ENCODE measurements at places on chromosomes 2 and 18. TPM values are rescaled to one million over a fixed set of nuclear protein-coding genes. Genes with fewer than 3 reads are reported as not detected.

Gene SERPINB10
- total RNA-seq: not detected

Gene ESPNL
- total RNA-seq: 1.4 TPM

Gene TMBIM1
- total RNA-seq: 78.6 TPM

Gene EVX2
- total RNA-seq: not detected

Gene OR6B3
- not detected for total RNA-seq

Gene SIX3
- not detected for total RNA-seq

Gene VIT
- under 0.01 TPM for total RNA-seq

- no peak for DNase-seq
Observed at GRCh38 chr2:34985474-34985873, 1370.1 kb upstream of the CRIM1 start.

GRCh38 chr2:69386360-69386759 is 667 bp downstream of the GFPT1 start:
- no peak for DNase-seq

- no peak for DNase-seq
Observed at GRCh38 chr18:58542426-58543159, 86.3 kb downstream of the ALPK2 start.

- DNase-seq: no peak
Observed at GRCh38 chr2:119174216-119174992, 15.9 kb upstream of the C1QL2 start.

- no peak for DNase-seq
Observed at GRCh38 chr2:106195456-106195855, 1.4 kb upstream of the UXS1 start.

- DNase-seq: no peak
Observed at GRCh38 chr2:168649562-168649961, 152.9 kb upstream of the NOSTRIN start.

- no peak for DNase-seq
Observed at GRCh38 chr2:152406119-152406835, 71.3 kb downstream of the FMNL2 start.

DNA sequence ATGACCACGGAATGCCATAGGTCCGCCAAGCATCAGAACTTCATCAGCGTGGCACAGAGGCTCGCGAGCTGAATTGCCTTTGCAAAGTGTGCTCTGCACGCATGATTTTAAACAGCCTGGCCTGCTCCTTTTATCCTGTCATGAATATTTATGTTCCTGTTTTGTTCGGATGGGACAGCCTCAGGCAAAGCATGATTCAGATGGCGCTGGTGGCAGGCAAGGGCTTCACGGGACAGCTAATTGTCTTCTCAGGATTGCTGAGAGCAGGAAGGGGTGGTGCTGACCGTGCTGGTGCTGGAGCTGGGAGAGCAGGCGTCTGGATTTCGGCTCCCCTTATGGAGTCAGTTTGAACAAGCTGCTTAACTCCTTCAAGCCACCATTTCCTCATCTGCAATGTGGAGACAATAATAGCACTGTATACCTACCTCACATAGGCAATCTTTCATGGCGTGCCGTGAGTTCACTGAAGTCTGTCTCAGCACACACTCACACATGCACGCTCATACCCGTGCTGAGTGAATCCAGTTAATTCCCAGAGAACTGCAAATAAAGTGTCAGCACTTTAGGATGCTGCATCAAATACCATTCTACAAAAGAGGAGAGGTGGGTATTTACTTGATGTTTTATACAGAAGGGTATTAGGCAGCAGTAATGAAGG is 79.7 kb upstream of the APCDD1 start:
- no peak for DNase-seq
